Amygdala (tissue), 56 donors: ENCODE measurements at places on chromosomes 5 and 9.

DNA sequence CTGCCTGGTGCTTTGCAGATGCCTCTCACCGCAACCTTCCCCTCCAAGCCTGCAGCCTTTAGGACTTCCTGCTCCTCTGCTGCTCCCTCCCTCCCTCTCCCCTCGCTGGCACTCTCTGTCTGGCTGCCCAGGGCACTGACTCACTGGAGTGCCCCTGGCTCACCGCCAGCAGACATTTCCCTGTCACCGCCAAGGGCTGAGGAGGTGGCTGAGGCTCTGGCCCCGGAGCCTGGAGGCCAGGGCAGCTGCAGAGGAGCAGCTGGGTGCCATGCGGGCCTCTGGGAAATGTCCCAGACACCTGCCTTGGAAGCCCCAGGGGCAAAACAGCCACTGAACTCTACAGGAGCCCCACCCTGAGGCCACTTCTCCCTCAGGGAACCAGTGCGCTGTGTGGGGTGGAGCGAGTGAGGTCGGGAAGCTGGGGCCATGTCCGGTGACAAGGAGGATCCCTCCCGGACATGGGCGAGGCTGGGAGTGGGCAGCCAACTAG is 53.4 kb downstream of the TENT4A start:
- no peak for DNase-seq

GRCh38 chr5:118243068-118243467 is 745.3 kb downstream of the DTWD2 start:
- no peak for DNase-seq

- no peak for DNase-seq
Observed at GRCh38 chr5:12399868-12400267, 495.6 kb upstream of the CTNND2 start.

DNA sequence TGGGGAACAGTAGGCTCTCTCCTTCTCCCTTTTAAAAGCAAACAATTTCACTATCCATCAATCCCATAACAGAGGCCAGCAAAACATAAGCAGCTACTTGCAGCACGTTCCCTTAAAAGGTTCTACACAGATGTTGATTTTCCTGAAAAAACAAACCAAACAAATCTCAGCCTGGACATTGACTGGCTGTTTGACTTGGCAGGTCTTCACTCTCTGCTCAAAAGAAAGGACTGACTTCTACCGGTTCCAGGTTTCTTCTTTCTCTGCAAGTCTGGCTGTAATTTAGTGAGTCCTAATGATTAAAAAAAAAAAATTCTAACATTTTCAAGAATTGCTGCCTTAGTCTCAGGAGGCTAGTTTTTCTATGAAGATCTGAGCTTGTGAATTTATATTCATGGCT is 203.1 kb upstream of the EFNA5 start:
- DNase-seq, result no peak

- DNase-seq, result no peak
Observed at GRCh38 chr9:75975071-75975470, 84.6 kb downstream of the PCSK5 start.

- no peak for DNase-seq
Observed at GRCh38 chr9:130467316-130467715, 22.6 kb downstream of the ASS1 start.
